ENCODE measurements at places on chromosomes 1 and 21.

- peaks cover 48% of the 10 kb centered on the region for H3K27me3 ChIP-seq
- no peak overlapping the region for H3K27ac ChIP-seq
- H3K4me3 ChIP-seq = peak overlapping the region; percentile 71
Observed at GRCh38 chr1:20484519-20485462, 1.2 kb downstream of the CAMK2N1 start.

GRCh38 chr21:36773117-36773516 is 74.2 kb downstream of the SIM2 start:
- no peak overlapping the region for H3K4me3 ChIP-seq
- no peak overlapping the region for H3K27ac ChIP-seq
- H3K27me3 ChIP-seq = no peaks in the 10 kb centered on the region
- H3K36me3 ChIP-seq = peaks cover 2% of the 10 kb centered on the region
- no peaks in the 10 kb centered on the region for H3K4me1 ChIP-seq

DNA sequence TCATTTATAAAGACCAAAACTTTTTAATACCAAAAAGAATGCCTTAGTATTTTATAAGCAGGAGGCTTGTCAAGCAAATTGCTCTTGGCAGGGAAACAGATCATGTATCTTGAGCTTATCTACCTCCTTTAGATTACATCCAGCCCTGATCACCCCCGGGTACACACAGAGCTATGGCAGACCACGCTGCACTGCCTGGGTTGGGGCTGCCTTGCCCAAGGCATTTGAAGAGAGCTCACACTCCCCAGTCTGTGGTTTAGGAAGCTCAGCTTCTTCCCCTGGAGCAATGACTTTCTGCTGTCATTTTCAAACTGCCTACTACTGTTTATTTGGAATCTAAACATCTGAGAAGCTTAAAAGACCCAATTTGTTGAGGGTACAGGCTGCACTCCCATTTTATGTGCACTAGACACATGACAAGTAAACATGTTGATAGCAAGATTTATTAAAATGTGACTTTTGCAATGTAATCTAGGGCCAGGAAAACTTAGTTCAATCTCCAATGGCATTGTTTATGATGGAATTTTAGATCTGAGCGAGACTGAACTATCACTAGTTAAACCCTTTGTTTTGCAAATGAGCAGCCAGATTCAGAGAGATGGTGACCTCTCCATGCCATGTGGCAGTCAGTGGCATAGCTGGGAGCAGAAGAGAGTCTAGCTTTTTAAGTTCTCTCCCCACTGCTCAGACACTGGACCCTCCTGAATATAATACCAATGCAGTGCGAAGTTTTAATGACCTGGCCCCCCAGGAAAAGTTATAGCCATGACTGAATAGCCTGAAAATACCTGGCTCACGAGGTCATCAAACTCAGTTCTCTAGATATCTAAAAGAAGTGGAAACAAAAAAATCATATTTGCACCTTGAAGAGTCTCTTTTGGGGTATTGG is 214.9 kb downstream of the HLX start:
- no peak overlapping the region for H3K4me3 ChIP-seq
- H3K27ac ChIP-seq = no peak overlapping the region
- DNase-seq = no peak
- no peaks in the 10 kb centered on the region for H3K27me3 ChIP-seq

GRCh38 chr1:192880231-192880630 is 71.4 kb downstream of the RGS2 start:
- H3K36me3 ChIP-seq = no peaks in the 10 kb centered on the region
- no peak for DNase-seq

GRCh38 chr1:227068883-227069282 is 128.8 kb downstream of the COQ8A start:
- H3K4me3 ChIP-seq = no peak overlapping the region
- peaks cover 33% of the 10 kb centered on the region for H3K27me3 ChIP-seq
- H3K27ac ChIP-seq = no peak overlapping the region

Data from central memory CD8-positive, alpha-beta T cell (primary cell).